ENCODE measurements at places on chromosomes 7 and 10.
A peak's percentile ranks its signal among the peaks of the same experiment; 100 is the strongest.

GRCh38 chr7:139875821-139876241, 46.8 kb downstream of the TBXAS1 start:
- no peak for DNase-seq

- DNase-seq, result no peak
Measured at GRCh38 chr7:159075563-159076238, 69.0 kb downstream of the VIPR2 start.

DNA sequence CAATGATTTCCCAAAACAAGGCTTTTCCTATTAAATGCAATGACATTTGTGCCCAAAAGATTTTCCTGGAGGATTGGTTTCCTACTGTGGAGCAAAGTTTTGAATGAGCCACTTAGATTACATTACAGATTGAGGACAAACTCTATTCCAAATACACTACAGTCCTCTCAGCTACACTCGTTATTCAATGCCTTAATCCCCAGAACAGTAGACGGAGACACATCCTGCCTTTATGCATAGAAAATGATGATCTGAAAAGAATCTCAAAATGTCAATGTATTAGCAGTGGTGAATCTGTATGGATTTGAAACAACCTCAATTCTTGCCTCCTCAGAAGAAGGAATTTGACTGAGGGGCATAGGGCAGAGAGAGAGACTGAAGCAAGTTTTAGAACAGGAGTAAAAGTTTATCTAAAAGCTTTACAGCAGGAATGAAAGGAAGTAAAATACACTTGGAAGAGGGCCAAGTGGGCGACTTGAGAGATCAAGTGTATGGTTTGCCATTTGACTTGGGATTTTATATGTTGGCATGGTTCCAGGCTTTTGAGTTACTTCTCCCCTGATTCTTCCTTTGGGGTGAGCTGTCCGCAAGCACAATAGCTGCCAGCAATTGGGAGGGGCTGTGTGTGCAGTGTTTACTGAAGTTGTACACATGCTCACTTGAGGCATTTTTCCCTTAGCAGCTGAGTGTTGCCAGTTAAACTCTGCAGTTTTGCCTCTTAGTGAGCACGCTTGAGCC, 891.9 kb upstream of the MBL2 start:
- no peak for DNase-seq

DNA sequence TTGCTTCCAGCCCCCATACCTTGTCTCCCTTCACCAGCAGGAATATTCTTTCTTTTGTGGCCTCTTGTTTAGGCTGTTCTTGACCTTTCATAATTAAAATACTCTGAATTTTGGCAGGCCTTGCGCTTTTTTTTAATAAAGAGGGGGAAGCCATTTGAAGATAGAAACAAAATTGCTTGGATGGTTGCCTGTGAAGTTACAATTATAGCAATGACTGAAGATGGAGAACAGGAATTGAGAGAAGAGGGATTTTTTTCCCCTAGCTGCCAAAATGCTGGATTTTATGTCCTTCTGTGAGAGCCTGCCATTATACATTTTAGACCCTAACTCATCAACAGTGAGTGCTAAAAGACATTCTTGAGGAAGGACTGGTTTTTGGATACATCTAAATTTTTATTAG, 24.8 kb downstream of the FGFBP3 start:
- DNase-seq, result no peak

DNA sequence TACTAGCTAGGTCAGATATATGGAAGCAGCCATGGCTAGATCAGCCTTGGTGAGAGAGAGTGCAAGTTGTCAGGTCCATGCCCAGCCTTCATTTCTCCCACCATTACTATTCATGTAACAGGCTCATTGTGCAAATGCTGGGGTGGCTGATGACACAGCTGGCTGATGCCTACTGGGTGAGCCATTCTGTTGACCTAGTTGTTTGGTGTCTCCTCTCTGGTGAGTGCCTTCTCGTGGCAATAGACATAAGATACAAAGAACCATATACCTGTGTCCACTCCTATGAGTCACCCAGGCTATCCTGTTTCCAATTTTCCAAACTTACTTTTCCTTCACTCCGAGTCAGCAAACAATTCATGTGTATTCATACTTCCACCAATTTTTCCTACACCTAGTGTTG, 46.0 kb downstream of the ZNF25 start:
- no peak for DNase-seq

DNA sequence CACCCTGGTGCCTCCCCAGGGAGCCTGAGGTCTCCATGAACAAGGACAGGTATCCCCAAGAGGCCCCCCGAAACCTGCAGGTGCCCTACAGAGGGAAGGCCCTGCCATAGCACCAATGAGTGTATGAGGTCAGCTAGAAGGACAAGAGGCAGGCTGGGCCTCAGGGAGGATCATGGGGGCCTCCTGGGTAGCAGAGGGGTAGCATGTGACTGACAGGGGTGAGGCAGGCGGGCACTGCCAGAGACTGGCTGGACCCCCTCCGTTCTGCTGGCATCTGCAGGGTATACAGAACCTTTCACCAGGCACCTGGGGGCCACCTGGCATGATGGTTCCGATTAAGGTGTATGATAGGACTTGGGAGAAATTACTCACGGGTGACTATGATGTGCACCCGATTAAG, 79.2 kb upstream of the KCTD7 start:
- no peak for DNase-seq

- DNase-seq, result no peak
Measured at GRCh38 chr7:16430133-16430532, 8.8 kb upstream of the CRPPA start.

- DNase-seq, result no peak
Measured at GRCh38 chr7:135245226-135246190, 11.9 kb downstream of the STRA8 start.

DNA sequence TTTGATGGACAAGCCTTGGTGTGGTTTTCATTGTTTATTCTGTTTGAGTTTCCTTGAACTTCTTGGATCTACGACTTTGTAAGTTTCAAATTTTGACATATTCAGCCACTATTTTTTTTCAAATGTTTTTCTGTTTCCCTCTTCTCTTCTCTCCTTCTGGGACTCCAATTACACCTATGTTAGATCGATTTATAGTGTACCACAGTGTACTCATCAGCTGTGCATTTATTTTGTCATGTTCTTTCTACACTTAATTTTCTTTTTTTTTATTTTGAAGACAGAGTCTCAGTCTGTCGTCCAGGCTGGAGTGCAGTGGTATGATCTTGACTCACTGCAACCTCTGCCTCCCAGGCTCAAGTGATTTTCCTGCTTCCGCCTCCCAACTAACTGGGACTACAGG, 16.2 kb downstream of the OLAH start:
- DNase-seq, result no peak

- DNase-seq, result no peak
Measured at GRCh38 chr10:77350134-77350533, 287.5 kb downstream of the KCNMA1 start.

- DNase-seq, result no peak
Measured at GRCh38 chr7:140989068-140989467, 25.7 kb downstream of the MRPS33 start.

GRCh38 chr10:127485153-127485857, 63.8 kb upstream of the NPS start:
- no peak for DNase-seq

DNA sequence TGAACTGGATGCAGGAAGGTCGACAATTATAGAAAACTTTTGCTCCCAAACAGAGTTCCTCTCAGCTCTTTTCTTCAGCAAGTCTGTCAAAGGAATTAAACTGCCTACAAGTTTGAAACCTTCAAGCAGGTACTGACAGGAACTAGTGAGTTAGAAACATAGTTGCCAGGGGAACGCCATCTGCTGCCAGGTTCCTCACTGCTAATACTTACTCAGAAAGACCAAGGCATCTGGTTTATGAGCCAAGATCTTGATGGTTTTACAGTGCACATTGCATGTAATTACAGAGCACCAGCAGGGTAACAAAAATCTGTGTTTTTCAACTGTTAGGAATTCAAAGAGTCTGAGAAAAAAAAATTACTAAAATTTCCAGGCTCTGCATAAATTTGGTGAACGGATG, 300.0 kb upstream of the NRG3 start:
- no peak for DNase-seq

GRCh38 chr10:19904202-19904661, 88.0 kb downstream of the PLXDC2 start:
- DNase-seq, result no peak

DNA sequence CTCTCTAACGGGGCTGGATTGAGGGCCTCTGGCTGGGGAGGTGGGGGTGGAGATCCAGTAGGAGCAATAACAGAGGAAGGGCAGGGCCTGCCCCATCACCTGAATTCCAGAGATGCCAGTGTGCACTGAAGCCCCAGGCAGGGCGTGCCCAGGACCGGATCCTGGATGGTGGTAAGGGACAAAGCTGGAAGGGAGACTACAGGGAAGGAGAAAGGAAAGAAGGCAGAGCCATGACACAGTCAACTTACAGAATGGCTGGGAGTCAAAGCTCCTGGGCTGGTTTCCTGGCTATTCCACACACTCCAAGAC, 666 bp downstream of the TMEM139 start:
- DNase-seq, result no peak

GRCh38 chr7:47400741-47401206, 181.1 kb downstream of the TNS3 start:
- DNase-seq, result no peak

DNA sequence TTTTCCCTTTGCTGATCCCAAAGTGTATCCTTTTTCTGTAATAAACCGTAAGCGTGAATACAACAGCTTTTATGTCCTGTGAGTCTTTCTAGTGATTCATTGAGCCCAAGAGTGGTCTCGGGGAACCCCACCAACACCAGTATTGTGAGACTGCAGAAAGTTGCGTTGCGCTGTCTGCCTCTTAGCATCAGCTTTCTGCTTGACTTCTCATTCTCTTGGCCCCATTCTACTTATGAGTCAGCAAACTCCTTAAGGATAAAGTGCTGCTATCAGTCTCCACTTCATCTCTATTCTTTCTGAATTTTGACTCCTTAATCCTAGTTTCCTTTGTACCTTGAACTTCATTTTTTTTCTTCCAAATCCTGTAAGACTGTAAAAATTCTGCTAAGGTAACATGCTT, 184.3 kb upstream of the MBL2 start:
- DNase-seq, result no peak

DNA sequence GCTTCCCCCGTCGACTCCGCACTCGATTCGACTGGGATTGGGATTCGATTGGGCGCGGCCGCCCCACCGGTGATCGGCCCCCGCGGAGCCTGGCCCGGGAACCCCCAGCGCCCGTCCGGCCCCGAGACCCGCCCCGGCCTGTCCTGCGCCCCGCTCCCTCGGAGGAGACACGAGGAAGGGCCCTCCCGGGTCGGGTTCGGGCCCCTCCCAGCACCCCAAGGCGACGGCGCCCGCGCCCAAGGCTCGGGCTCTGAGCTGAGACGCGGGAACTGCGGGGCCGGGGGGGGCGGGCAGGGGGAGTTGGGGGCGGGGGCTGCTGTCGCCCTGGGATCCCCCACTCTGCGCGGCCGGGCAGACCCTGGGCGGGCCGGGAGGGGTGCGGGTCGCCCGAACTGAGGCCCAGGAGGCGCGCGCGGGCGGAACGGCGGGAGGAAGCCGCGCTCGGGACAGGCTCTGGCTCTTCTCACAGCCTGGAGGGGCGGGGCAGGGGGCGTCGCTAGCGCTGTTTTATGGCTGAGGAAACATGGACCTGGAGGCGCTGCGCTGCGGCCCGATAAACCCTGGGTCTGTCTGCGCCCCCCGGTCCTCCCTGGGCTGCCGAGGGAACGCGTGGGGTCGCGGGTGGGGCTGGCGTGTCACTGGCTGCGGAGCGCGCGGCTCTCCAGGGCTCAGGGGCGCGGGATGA, 1.7 kb upstream of the NKX6-2 start:
- DNase-seq, result no peak

DNA sequence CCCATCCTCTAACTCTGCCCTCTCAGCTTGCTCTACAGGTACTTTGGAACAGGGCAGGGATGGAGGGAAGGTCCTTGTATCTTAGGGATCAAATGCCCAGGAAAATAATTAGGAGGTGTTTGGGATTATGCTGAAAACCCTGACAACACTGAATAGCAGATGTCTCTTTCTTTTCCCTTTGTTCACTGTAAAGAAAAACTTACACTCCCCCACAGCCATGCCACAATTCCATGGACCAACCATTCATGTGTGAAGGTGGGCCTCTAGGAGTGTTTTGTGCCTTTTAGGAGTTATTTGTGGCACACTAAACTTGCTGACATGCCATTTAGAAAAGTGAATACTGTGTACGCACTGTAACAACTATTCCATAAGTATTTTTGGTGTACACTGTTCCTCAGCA, 108.1 kb downstream of the SNX10 start:
- DNase-seq, result no peak

GRCh38 chr7:4959306-4959705, 319 bp upstream of the MMD2 start:
- DNase-seq, result peak; percentile 18

DNA sequence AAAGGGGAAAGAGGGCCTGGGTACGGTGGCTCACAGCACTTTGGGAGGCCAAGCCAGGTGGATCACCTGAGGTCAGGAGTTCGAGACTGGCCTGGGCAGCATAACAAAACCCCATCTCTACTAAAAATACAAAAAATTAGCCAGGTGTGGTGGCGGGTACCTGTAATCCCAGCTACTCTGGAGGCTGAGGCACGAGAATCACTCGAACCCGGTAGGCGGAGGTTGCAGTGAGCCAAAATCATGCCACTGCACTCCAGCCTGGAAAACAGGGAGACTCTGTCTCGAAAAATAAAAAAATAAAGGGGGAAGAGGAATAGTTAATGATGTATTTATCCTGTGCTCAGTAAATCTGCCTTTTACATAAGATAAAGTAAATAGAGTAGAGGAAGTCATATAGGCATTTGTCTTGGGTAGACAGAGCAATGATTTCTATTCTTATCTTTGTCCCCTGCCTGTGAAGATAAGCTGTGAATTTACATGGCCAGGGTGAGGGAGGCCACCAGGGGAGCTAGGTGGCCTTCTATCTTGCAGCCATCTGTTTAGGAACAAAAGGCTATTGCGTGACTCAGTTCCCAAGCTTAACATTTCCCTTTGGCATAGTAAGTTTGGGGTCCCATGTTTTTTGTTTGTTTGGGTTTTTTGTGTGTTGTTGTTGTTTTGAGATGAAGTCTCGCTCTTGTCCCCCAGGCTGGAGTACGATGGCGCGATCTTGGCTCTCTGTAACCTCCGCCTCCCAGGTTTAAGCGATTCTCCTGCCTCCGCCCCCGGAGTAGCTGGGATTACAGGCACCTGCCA, 73.2 kb upstream of the GTF2I start:
- no peak for DNase-seq

DNA sequence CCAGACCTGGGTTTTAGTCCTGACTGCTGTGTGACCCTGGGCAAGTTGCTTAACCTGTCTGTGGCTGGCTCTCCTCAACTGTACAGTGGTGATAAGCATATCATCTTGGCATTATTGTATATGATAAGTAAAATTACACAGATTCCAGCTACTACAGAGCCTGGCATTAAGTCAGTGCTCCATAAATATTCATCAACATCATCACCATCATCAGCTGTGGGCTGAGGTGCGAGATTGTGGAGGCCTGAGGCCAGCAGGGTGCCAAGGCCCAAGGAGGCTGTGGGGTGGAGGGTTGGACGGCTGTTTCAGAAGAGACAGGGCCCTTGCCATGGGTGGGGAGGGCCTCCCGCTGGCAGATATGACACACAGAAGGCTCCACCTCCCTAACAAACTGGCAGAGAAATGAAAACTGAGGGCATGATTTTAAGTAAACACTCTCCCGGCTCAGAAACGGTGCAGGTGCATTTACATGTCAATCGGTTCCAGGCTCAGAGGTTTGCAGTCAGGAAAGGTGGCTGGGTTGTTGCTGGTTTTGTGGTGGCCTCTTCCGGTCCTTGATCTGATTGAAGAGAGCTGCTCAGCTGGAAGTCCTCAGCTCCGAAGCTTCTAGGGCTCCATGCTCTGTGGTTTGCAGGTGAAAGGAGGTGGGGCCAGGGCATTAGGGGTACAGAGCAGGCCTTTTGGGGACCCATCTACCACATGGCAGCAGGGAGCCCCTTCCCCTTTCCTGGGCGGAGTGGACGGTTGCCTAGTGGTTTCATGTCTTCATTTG, 10.2 kb downstream of the CRYGN start:
- DNase-seq, result no peak

Measured in GM20000 (cell line).